ENCODE measurements at places on chromosomes 4 and X.

DNA sequence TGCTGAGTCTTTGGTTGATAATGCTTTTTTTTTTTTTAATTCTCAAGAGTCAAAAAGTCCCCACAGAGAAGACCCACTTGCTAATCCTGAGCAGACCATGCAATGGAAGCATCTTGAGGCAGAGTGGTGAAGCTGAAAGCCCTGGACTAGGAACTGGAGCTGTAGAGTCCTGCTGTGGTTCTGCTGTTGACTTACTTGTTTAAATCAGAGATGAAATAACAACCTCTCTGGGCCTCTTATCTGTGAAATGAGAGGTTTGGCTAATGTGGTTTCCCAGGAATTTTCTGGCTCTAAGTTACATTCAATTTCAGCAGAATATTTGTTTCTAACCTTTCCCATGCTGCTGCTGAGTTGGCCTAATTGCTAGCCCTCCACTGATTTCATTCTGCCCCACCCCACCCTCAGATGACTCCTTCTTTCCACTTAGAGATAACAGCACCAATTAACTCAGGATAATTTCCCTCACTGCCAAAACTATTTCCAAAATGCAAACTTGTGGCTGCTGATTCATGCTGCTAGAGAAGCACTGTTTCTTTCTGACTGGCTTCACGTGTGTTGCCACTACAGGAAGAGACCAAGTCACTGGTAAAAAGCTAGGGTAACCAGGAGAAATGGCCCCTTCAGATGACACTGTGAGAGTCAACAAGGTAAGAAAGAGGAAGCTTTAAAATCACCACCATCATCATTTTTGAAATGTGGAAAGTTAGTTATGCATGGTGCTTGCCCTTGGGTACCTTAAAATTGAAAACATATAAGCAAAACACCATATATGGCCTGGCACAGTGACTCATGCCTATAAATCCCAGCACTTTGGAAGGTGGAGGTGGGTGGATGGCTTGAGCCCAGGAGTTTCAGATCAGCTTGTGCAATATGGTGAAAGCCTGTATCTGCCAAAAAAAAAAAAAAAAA lies 326.4 kb downstream of the DCHS2 start:
- DNase-seq: no peak

DNA sequence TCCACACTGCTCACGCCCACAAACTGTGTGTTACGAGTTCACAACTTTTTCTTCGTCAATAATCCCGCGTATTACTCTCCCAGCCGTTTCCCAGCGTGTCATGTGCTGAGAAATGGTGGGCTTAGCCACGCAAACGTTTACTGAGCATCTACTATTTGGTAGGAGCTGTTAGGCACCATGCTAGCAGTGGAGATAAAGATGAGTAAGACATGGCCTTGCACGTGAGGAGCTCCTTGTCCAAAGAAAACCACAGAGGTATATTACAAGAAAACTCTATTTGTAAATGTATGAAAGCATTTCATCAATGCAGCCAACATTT lies 821 bp upstream of the TMEM128 start:
- DNase-seq: no peak

DNA sequence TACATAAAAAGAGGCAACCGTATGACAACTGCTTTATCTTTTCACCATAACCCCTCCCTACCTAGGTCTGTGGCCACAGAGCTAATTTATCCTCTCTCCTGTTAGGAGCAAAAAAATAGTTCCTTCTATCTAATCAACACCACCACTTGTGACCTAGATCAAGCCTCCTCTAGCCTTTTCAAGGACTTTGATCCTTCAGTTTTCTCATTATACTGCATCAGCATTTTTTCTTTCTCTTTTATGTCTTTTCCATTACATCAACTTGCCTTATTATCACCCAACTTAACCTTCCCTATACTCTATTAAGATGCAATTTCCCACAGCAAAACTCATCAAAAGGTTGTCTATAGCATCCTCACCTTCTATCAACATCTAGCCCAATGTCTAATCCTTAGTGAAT lies 211.0 kb downstream of the ANKRD50 start:
- no peak for DNase-seq

DNA sequence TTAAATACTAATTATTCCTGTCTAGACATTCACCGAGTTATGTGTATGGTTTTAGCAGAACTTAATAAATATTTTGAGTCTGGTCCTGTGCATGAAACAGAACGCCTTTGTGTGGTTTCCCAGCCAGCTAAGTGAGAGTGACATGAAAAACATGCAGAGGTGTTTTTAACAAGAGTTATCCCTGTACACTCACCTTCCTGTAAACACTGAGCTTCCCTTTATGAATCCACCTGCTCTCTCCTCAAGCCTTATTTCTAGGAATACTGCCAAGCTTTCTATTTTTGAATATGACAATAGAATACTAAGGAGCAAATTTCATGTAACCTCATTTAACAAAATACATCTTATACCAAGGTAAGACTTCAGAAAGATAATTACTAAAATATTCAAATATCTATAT lies 270.3 kb upstream of the CTSO start:
- no peak for DNase-seq

DNA sequence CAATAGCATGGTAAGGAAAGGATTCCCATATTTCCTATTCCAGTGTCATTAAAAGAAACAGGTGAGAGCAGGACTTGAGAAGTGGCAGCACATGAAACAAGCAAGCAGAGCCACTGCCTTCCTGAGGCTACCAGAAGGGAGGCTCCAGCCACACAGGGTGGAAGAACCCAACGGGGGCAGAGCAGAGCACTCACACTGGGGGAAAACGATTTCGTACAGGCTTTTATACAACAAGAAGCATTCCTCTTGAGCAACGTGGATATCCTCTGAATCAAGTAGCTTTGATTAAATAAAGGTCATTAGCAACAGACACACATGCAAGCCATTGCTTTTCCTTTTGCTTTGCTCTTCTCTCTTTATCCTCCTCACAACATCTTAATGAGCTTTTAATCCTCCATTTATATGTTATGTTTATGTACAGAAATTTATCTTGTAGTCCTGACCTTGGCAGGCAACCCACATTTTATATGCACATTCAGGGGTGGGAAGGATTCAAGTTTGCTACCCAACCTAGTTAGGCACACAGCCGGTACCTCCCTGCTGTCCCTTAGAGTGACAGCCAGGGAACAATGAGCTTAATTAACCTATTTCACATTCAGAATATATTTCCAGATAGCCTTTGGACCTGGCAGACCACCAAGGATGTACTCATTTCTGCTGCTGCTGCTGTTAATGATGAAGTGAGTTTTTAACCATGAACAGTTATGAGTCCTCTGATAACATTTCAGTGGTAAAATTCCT lies 202.1 kb downstream of the ARHGAP24 start:
- no peak for DNase-seq

DNA sequence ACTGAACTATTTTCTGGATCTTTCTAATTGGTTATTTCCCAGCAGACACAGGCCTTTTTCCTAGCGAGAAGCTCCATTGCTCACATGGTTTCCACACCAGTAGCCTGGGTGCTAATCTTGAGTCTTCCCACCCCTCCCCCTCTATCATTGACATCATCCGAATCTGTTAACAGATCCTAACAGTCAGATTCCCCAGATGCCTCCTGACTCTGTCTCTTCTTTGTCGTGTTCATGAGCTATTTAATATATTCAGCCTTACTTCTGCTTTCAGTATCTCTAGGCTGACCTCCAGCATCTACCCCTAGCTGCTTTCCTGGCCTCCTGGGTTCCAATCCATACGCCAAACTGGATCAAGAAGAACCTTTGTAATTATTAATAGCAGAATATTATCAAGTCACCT lies 85.0 kb downstream of the CLNK start:
- DNase-seq: no peak

GRCh38 chr4:159269956-159270355 lies 167.1 kb downstream of the RAPGEF2 start:
- no peak for DNase-seq
